SW 1271 (cell line): ENCODE measurements at places on chromosomes 6 and 20.

DNA sequence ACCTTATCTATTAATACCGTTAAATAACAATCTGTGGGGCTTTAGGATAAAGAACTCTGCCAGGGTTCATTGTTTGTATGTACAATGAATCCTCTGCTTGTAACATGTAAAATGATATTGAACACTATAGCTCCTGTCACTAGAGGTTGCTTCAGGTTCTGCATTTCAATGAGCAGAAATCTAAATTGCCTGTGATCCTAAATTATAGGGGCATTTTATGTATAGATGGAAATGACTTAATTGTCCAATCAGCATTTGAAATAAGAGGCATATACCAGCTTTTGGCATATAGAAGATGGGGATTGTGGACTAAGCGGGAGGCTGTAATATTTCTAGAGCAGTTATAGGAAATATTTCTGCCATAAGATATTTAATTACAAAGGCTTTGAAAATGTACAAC is 2.0 kb downstream of the NCOA3 start:
- no peak for DNase-seq

DNA sequence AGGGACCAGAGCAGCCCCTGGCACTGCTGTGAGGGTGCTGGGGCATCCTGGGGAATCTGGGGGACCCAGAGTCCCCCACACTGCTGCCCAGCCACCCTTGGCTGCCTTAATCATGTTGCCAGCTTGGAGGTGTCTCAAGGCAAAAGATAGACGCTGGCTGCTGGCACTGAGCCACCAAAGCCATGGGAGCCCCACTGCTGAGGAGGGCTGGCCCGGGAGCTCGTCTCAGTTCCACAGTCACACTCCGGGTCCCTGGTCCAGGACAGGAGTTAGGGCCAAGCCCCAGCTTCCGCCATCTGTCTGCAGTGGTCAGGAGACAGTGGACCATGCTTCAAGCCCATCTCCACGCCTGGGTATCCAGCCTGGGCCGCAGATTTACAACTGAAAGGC is 41.0 kb upstream of the HMGA1 start:
- no peak for DNase-seq

DNA sequence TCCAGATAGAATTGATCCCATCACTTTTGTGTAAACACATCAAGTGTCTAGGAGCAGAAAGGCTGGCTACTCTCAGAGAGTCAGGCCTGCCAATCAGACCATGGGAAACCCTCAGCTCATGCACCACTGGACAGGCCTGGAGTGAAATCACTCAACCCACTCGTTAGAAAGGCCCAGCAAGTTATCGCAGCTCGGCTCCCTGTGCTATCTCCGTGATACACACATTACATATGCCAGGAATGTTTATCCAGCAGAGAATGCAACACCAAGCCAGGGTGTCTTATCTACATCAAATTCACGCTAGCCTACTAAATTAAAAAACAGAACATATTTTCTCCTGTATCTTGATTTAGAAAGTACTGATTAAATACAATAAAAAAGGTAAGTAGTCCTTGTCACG is 232.4 kb upstream of the FOXQ1 start:
- DNase-seq: no peak

- DNase-seq: no peak
These were observed 4.8 kb downstream of the NDRG3 start for GRCh38 chr20:36741072-36741471.

DNA sequence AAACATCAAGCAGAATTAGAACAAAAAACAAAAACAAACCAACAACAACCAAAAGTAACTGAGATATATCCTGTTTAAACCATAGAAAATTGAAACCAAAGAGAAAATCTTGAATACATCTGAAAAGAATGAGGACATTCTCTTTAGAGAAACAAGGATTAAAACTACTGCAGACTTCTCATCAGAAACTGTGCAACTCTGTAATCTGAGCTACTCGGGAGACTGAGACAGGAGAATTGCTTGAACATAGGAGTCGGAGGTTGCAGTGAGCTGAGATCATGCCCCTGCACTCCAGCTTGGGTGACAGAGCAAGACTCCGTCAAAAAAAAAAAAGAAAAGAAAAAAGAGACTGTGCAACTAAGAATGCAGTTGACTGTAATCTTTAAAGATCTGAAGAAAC is 153.4 kb downstream of the SYNDIG1 start:
- DNase-seq: no peak

DNA sequence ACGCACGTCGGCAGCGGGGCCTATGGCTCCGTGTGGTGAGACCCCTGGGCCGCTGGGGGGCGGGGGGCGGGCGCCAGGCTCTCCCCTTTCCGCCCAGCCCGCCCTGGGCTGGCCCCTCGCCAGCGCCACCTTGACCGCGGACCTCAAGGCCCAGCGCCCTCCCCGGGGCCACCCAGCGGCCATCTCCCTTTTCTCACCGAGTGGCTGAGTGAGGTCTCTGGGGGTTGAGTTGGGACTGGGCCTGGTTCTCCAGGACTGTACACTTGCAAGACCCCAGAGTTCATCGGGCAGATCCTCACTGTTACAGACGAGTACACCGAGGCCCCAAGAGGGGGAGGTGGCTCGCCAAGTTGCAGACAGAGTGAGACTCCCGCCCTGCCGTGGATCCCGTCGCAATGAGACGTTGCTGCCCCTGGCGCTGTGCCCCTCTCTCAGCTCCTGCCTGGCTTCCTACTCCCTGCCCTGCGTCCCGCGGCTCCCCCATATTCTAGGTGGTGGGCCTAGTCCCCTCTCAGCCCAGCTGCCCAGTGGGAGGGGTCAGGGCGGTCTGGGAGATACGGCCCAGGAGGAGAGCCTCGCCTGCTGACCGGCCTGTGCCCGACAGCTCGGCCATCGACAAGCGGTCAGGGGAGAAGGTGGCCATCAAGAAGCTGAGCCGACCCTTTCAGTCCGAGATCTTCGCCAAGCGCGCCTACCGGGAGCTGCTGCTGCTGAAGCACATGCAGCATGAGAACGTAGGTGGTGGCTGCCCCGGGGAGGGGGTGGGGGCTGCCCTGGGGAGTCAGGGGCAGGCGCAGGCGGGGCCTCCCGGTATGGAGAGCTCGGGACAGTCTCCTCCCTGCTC is 576 bp downstream of the MAPK13 start:
- no peak for DNase-seq

GRCh38 chr6:25961619-25962148 is 918 bp upstream of the TRIM38 start:
- peak; percentile 17 for DNase-seq

DNA sequence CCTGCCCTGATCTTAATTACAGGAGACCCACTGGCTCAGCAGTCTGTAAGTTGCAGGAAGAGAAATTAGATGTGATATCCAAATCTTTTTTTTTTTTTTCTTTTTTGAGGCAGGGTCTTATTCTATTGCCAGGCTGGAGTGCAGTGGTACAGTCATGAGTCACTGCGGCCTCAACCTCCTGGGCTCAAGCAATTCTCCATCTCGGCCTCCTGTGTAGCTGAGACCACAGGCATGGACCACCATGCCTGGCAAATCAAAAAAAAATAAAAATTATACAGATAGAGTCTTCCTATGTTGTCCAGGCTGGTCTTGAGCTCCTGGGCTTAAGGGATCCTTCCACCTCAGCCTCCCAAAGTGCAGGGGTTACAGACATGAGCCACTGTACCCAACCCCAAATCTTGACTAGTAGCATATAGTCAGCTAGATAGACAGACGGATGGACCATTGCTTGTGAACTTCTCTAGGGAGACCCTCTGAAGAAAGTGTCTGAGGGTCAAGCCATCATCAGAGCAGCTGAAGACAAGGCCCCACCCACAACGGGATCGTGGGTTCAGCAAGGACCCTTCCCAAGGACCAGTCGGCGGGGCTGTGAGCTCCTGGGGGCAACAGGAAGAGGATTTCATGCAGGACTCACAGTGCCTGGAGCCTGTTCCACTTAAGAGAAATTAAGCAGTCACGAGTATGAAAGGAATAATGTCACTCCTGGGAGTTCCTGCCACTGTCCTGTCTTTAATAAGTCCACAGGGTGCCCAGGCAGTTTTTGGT is 222.7 kb downstream of the ANKRD60 start:
- DNase-seq: no peak

- no peak for DNase-seq
These were observed 12.1 kb downstream of the VAPB start for GRCh38 chr20:58401162-58401561.

DNA sequence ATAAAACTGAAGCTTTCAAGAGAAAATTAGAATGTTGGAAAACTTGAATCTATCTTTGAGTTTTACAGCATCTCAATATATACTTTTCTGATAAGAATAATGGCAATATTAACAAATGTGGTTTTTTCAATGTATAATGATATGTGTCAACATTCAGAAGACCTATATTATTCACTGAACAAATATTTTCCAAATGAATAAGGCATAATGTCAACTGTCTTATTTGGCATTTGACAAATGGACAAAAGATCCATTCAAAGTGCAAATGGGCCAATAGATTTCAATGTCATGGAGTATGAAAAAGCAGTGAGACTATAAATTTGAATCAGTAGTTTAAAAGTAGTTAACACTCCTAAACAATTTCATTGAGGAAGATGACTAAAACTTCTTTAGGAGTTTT is 20.9 kb downstream of the LMBRD1 start:
- DNase-seq: no peak

- DNase-seq: no peak
These were observed 324.3 kb downstream of the QKI start for GRCh38 chr6:163738725-163739407.

DNA sequence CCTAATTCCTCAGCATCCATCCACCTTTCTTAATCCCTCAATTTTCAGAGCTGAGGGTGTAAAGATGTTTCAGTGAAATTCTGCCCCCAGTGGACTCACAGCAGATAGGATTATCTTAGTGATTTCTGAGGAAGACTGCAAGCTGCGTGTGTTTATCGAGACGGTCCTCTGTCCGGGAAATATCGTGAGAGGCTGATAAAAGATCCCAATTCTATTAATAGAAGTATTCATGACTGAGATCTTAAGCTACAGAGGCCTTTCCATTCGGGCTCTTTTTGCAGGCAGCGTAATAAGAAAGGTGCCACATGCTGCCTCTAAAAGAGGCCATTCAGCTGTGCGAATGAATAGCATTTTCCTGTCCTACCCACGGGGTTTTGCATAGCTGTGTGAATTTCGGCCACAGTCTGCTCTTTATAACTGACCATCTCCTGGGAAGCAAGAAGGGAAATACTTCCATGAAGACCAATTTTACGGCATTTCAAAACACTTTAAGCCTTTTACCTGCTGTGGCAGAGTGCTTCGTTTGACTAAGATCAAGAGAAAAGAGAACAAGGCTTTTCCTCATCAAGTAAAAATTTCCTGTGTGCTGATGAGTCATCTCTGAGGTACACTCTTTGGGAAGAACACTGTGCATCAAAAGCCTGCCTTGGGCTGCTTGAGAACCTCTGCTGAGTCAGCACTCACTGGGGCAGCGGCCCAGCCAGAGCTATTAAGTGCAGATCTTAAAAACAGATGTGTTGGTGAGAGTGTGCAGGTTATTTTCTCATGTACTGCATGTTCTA is 208.8 kb downstream of the ARHGAP18 start:
- peak; percentile 74 for DNase-seq
